ENCODE measurements at places on chromosomes 3 and 15. TPM values are rescaled to one million over a fixed set of nuclear protein-coding genes. Genes with fewer than 3 reads are reported as not detected.

The VIPR1 gene
- not detected for polyA plus RNA-seq

The PLSCR2 gene
- not detected for polyA plus RNA-seq

The GPR149 gene
- polyA plus RNA-seq, result not detected

The PSTPIP1 gene
- 0.30 TPM for polyA plus RNA-seq

The NRROS gene
- 0.11 TPM for polyA plus RNA-seq

The RTP2 gene
- not detected for polyA plus RNA-seq

The RASGRP1 gene
- polyA plus RNA-seq, result 1.2 TPM
